ENCODE measurements at places on chromosomes 1 and 21. TPM values are rescaled to one million over a fixed set of nuclear protein-coding genes. Genes with fewer than 3 reads are reported as not detected.

Gene CA14
- polyA plus RNA-seq, result 1.5 TPM

Gene C1QB
- polyA plus RNA-seq, result not detected

Gene SELE
- not detected for polyA plus RNA-seq

Gene S100A9
- polyA plus RNA-seq, result not detected

Gene CSF1
- 0.30 TPM for polyA plus RNA-seq

Gene CRP
- polyA plus RNA-seq, result 0.98 TPM

Gene RNU1-4
- under 0.01 TPM for polyA plus RNA-seq

Gene YARS1
- polyA plus RNA-seq, result 40.1 TPM

Gene PTPRF
- polyA plus RNA-seq, result 95.1 TPM

Gene LRRC71
- not detected for polyA plus RNA-seq

Gene SAMSN1
- polyA plus RNA-seq, result 20.7 TPM

Gene TLCD4
- polyA plus RNA-seq, result 1.6 TPM

Gene GNAT2
- not detected for polyA plus RNA-seq

Gene A3GALT2
- not detected for polyA plus RNA-seq

Gene CDC20
- polyA plus RNA-seq, result 5.7 TPM

Gene XCL1
- 2.3 TPM for polyA plus RNA-seq

Gene SLAMF7
- polyA plus RNA-seq, result not detected

Gene KCNE1
- polyA plus RNA-seq, result not detected

Gene TMEM81
- 7.7 TPM for polyA plus RNA-seq

Gene SMYD2
- 36.9 TPM for polyA plus RNA-seq

Gene TCHHL1
- not detected for polyA plus RNA-seq

Gene FCRL6
- polyA plus RNA-seq, result not detected

Gene CFAP141
- not detected for polyA plus RNA-seq

Gene RNF186
- not detected for polyA plus RNA-seq

Gene GPR3
- polyA plus RNA-seq, result 0.12 TPM

Gene RGSL1
- polyA plus RNA-seq, result not detected

Gene PLEKHA6
- polyA plus RNA-seq, result 25.5 TPM

Gene PKP1
- polyA plus RNA-seq, result not detected

Gene FMO2
- not detected for polyA plus RNA-seq

Gene EDARADD
- polyA plus RNA-seq, result 0.17 TPM

Gene NBPF1
- polyA plus RNA-seq, result 95.8 TPM

Gene CD1D
- polyA plus RNA-seq, result 0.28 TPM

Gene TIE1
- polyA plus RNA-seq, result not detected

Gene COL11A1
- 1.3 TPM for polyA plus RNA-seq

Gene CLCA4
- polyA plus RNA-seq, result not detected

Gene PLA2G2A
- not detected for polyA plus RNA-seq

Gene TNFSF4
- 0.98 TPM for polyA plus RNA-seq

Gene MAP10
- 1.1 TPM for polyA plus RNA-seq

Gene FMO3
- not detected for polyA plus RNA-seq

Gene KRTAP11-1
- not detected for polyA plus RNA-seq

Gene AZIN2
- polyA plus RNA-seq, result 22.7 TPM

Gene CXADR
- 174 TPM for polyA plus RNA-seq

Gene KCND3
- polyA plus RNA-seq, result 7.8 TPM

Gene ODF2L
- polyA plus RNA-seq, result 138 TPM

Gene CITED4
- polyA plus RNA-seq, result 2.6 TPM

Gene HLX
- 0.56 TPM for polyA plus RNA-seq
